Mesothelial cell of epicardium (in vitro differentiated cells): ENCODE measurements at places on chromosomes 3 and 15.
A peak's percentile ranks its signal among the peaks of the same experiment; 100 is the strongest.

DNA sequence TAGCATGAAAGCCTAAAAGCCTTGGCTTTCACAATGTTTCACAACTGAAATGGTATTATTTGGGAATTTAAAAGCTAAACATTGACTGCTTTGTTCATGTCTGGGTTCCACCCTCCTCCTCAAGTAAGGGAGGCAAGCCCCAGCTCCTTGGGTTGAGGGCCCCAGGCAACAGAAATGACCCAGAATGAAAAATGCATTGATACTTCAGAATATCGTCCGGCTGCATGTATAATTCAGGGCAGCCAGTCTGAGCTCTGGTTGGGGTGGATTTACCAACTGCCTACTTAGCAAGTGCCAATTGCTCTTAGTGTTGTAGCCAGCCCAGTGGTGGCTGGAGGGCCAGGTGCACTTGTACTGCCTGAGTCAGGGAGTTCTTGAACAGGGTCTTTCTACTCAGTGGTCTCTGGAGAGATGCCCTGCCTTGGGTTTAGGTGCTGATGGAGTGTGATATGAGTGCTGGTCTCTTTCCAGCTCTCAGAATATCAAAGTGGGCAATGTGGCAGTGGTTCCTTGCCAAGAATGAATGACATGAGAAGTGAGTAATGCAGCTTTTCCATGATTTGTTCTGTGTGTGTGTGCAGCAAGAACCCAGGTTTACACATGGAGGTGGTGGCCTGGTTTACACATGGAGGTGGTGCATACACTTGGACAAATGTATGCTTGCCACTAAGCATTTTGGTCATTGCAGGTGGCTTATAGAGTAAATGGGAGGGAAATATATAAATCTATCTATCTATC lies 40.9 kb upstream of the ADAMTSL3 start:
- no peak for DNase-seq

GRCh38 chr3:13715167-13715954 lies 164.5 kb downstream of the WNT7A start:
- peak; percentile 19 for DNase-seq

DNA sequence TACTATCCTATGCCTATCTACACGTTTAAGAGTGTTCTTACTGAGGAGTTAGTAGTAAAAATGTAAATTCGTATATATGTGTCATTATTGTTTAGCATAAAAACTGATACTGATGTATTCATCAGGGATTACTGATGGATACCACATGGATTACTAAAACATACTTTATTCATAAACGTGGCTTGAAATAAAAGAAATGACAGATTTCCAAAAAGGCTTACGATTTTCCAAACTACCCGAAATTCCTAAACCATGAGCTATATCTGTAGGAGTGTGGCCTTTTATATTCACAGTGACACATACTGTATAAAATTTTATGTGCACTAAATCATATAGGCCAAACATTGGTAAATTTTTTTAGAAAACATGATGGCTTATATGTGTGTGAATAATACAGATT lies 6.9 kb downstream of the TSC22D2 start:
- DNase-seq: no peak

DNA sequence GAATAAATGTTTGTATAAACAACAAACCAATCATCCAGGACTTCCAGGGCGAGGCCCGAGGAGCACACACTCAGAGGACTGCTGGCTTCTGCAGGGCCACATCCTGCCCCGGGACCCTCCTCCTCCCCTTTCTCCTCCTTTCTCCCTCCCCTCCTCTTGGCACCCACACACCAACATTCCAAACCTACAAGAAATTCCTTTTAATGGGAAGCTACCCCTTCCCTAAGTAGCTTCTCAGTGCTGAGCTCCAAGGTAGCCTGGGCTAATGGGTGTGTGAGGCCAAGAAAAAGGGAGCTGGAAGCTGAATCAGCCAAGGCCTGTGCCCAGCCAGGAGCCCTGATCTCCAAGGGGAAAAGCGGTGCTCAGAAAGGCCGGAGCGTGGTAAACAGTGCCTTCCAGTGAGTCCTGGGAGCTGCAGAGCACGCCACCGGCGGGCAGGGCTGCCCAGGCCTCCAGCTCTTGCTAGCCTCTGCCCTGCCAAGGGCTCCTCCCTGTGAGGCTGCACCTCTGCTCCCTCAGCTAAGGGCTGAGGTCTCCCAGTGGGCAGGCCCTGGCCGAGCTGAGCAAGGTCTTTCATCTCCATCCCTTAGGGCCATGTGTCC lies 3.9 kb downstream of the ITIH3 start:
- no peak for DNase-seq

GRCh38 chr3:180290300-180290699 lies 253.6 kb upstream of the PEX5L start:
- no peak for DNase-seq

GRCh38 chr3:102449341-102449740 lies 14.5 kb downstream of the ZPLD1 start:
- DNase-seq: no peak

- DNase-seq: no peak
Measured at GRCh38 chr3:152857082-152857481, 22.2 kb downstream of the P2RY1 start.

GRCh38 chr15:75596703-75597345 lies 17.7 kb upstream of the PTPN9 start:
- DNase-seq: no peak

- no peak for DNase-seq
Measured at GRCh38 chr15:41858756-41859155, 20.1 kb downstream of the PLA2G4B start.

DNA sequence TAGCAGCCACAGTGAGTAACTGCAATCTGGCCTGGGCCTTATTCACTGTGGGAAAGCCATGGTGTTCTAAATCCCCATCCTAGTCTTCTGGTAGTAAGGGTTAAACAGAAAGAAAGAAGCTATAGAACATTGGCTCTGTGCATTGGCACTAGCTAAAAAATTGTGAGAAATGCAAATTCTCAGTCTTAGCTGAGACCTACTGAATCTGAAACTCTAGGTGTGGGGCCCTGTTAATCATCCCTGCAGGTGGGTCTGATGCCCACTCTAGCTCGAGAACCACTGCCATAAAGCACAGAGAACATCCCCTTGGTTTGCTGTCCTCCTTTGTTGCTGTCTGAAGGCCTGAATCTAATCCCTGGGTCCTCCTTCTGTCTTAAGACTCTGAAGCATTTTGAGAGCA lies 59.3 kb downstream of the MEIS2 start:
- no peak for DNase-seq

DNA sequence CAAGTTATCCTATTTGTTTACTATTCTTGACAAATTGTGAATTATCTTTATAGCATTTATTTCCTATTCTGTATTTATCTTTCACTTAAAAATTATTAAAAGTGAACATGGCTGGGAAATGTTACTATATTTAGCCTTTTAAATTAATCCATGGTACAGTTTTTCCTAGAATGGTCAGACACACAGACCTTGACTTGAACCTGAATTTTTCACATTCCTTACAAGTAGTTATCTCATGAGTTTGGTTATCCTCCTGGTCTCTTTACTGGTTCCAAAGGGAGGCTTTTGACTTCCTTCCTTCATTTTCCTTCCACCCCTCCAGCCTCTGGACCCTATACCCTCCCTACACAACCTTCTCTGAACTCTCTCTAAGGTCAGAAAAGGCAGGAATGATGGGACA lies 280.6 kb downstream of the SATB1 start:
- DNase-seq: no peak

DNA sequence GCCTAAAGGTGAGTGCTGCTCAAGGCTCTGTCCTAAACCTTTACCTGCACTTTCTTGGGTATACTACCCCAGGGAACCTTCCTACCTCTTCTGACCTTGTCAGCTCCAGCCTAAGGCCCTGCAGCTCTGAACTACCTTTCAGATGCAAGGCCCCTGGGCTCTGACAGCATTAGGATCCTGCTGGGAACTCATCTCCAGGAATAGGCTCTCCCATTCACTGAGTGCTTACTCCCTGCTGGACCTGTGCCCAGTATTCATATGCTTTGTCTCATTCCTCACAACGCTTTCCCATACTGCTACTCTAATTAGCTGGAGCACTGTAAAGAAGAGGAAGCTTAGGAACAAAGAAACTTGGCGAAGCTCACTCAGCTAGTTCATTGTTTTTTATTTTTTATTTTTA lies 53.8 kb upstream of the RAB6B start:
- DNase-seq: no peak

GRCh38 chr3:49165771-49166751 lies at the start of gene CCDC71:
CCDC71 (minus strand) TSS chr3:49166331; CDS start chr3:49164208, 2,123 bp downstream.
- peak; percentile 64 for DNase-seq

- DNase-seq: no peak
Measured at GRCh38 chr15:40929660-40930429, 705 bp downstream of the DLL4 start.

- DNase-seq: no peak
Measured at GRCh38 chr15:58224068-58224467, 85.9 kb downstream of the AQP9 start.

DNA sequence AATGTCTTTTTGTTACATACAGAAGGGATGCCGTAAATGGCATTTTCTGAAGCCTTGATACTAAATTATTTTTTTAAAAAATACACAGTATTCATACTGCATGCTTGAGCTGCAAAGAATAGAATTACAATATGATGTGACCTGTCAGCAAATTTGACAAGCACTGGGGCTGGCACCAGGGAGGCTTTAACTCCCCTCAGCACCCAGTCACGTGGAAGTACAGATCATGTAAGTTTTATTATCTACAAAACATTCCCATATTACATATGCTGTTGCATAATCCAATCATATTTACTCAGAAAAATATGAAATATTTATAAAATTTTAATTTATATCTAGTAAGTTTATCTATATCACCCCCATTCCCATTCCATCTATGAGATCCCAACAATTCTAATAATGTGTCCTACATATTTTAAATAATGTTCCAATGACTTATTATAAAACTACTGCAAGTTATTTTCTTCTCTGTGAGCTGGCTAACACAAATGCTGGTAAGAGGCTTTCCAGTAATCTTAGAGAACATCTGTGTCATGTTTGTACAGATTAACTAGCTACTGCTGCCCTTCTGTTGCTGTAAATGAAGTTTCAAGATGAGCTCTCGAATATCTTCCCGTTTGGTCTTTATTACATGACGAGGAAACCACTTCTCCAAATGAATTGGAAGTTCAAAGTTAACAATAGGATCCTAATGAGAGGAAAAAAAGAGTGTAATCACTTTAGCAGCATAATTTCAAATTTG lies 5.2 kb upstream of the IMPG2 start:
- DNase-seq: no peak

GRCh38 chr15:52734329-52734728 lies 55.1 kb upstream of the ATOSA start:
- DNase-seq: no peak

DNA sequence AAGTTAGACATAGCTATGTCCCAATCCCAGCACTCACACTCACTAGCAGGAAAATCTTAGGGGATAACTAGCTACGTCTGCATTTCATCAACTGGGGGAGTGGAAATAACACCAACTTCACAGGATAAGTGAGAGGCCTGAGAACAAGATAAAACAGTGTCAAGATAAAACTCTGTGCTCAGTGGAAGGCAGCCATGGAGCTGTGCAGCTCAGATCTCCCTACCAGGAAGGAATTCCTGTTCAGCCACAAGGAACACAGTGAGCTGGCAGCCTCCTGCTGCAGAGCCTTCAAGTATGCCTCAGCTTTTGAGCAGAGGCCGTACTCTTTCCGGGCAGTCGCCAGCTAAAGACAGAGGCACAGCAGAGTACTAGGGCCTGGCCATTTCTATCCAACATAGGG lies 115.8 kb upstream of the TOPAZ1 start:
- no peak for DNase-seq

DNA sequence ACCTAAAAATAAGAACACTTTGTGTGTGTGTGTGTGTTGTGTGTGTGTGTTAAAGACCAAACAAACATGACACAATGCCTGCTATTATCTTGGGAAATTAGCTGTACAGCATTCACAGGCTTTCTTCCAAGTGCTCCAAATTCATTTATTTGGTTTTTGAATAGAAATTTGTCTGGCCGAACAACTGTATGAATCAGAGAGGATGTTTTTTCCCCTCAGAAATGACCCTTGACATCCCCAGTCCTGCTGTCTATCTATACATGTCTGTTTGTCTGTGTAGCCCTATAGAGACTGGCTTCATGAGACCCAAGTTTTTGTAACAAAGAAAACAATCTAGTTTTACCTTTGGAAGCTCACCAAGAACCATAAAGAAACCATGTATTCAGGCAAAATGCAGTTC lies 549.8 kb downstream of the NSUN3 start:
- no peak for DNase-seq

- no peak for DNase-seq
Measured at GRCh38 chr3:42210726-42211125, 55.3 kb downstream of the CCK start.
